ENCODE measurements at places on chromosomes 11 and 22.

DNA sequence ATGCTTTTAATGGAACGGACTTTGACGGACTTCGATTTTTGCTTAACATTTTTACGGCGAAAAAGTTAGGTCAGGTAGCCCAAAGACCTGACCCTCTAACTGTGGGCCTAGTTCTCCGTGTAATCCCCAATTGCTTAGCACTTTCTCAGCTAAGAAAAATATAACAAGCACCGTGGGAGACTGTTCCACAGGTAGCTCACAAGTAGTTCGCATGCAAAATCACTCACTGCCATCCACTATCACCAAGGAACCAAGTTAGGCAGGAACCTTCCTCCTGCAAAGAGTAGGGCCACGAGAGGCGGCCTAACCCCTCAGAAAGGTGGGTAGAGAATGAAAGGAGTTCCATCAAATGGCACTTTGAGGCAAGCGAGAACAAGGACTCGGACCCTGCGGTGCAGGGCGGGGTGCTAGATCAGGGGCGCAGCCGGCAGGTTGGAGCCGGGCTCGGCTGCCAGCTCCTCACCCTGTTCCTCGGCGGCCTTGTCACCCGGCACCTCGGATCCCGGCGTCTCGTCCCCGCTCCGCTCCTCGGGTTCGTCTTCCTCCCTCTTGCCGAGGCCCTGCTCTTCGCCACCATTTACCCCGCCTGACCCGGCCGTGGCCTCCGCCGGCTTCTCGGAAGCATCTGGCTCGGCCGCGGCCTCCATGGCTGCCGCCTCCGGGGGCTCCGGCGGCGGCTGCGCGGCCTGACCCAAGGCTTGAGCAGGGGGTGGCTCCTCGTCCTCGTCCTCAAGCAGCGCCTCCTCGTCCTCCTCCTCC is 922 bp downstream of the HNRNPUL2 start:
- no peak for DNase-seq

- DNase-seq, result peak; percentile 91
Measured at GRCh38 chr22:39960791-39961746, 872 bp downstream of the TMA7B start.

DNA sequence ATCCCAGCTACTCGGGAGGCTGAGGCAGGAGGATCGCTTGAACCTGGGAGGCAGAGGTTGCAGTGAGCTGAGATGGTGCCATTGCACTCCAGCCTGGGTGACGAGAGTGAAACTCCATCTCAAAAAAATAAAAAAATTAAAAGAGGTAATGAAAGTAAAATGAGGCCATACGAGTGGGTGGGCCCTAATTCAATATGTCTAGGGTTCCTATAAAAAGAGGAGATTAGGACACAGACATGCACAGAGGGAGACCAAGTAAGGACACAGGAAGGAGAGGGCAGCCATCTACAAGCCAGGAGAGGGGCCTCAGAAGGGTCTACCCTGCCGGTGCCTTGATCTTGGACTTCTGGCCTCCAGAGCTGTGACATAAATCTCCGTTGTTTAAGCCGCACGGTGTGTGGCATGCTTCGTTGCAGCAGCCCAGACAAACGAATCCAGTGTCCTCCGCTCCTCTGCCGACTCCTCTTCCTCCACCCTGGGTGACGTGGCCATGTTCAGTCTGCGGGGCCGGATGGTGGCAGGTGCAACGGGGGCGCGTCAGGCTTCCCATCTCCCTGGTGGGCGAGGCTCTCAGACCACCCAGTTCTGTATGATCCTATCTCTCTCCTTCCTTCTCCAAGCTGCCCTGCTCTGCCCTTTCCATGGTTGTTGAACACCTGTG is 51.6 kb upstream of the PARVG start:
- no peak for DNase-seq

- DNase-seq, result no peak
Measured at GRCh38 chr11:130897262-130898182, 18.8 kb downstream of the SNX19 start.

DNA sequence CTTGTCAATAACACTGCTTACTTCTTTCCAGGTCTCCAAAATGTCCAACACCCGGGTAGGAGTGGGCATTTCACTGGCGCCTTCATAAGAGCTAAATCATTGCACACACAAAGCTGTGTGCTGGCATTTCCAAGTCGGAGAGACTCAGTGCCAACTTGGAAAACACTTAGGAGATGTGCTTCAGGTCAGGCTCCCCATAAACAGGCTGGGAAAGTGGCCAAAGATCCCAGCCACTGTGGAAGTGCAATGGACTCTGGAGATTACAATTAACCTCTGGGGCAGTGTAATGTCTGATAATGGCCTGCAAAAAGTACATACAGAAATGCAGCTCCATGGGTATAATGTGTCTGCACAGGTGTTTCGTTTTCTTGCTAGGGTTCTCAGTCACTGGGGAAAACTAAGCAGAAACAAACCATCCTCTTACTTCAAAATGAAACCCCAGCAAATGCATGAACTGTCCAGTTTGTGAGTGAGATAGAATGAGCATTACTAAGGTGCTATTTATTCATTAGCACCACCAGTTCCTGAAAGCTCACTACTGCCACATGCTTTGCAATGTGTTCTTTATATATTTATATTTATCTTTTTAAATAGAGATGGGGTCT is 79.0 kb downstream of the ABTB2 start:
- no peak for DNase-seq

DNA sequence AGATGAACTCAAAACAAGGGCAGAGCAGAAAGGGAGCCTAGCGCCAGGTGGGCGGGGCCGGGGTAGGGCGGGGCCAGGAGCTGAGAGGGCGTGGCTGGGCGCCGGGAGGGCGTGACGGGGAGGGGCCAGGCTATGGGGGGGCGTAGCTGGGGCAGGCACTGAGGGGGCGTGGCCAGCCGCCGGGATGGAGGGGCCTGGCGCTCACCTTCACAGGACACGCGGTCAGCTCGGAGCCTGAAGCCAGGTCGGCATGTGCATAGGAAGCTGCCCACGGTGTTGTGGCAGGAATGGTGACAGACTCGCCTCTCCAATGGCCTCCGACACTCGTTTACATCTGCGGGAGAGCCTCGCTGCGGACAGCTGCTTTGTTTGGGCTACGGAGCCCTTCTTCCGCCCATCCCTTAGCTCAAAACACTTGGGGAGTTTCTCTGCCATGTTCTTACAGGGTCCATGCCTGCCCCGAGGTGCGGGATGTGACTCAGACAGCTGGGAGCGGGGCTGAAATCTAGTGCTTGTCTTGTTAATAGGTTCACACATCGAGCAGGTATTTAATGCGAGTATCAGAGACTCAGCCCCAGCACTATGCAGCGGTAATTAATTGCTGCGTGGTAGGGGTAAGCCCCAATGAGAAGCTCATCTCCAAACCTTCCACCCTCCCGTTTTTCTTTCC is 13.4 kb downstream of the VWCE start:
- DNase-seq, result no peak

- no peak for DNase-seq
Measured at GRCh38 chr11:108698844-108699642, 34.2 kb downstream of the DDX10 start.

DNA sequence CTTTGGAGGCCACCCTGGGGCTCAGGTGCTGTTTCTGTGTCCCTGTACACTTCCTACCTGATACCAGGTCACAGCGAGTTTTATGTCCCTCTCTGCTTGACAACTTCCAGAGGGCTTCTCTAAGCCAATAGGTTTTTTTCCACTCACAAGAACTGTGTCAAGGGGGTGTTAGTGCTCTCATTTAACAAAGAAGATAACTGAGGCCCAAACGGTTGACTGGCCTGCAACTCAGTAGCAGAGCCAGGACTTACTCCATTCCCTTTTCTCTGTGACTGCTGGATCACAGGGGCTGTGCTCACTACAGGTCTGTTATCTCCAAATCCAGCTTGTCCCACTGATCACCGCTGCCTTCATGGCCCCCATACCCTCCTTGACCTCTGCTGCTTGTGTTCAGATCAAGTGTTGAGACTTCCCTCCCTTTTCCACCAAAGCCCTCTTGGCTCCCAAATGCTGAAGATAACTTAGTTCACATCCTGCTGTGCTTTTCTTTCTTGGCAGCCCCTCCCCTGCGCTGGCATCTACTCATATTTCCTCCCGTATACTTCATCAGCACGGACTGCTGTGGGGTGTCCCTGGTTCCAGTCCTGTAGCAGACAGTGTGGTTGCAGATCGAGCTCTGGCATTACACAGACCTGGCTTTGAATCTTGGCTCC is 41.3 kb downstream of the POU2F3 start:
- no peak for DNase-seq

GRCh38 chr11:114200351-114201133 is 95.7 kb upstream of the NNMT start:
- no peak for DNase-seq

DNA sequence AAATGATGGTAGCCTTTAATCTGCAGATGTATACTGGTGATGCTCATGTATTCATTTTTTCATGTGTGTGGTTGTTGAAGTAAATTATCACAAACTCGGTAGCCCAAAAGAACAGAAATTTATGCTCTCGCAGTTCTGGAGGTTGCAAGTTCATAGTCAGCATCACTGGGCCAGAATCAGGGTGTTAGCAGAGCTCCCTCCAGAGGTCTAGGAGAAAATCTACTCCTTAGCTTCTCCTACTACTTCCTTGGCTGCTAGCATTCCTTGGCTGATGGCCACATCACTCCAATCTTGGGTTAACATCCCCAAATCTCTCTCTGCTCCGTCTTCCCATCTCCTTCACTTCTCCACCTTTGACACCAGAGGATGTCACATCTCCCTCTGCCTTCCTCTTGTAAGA is 45.3 kb upstream of the GALNT18 start:
- DNase-seq, result no peak

DNA sequence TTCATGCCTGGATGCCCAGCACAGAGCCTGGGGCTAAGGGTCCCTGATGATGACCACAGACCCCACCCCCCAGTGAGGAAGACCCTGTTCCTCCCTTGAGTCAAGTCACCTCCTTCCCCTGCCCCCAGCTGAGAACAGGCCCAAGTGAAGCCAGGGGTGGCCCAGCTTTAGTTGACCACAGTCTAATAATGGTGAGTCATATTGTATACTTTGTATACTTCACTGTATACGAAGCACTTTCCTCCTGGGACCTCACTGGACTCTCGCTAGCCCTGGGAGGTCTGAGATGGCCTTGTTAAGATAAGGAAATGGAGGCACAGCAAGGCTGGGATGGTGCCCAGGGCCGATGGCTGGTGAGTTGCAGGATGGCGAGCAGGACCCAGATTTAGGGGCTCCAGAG is 3.7 kb upstream of the FLRT1 start:
- DNase-seq, result no peak

DNA sequence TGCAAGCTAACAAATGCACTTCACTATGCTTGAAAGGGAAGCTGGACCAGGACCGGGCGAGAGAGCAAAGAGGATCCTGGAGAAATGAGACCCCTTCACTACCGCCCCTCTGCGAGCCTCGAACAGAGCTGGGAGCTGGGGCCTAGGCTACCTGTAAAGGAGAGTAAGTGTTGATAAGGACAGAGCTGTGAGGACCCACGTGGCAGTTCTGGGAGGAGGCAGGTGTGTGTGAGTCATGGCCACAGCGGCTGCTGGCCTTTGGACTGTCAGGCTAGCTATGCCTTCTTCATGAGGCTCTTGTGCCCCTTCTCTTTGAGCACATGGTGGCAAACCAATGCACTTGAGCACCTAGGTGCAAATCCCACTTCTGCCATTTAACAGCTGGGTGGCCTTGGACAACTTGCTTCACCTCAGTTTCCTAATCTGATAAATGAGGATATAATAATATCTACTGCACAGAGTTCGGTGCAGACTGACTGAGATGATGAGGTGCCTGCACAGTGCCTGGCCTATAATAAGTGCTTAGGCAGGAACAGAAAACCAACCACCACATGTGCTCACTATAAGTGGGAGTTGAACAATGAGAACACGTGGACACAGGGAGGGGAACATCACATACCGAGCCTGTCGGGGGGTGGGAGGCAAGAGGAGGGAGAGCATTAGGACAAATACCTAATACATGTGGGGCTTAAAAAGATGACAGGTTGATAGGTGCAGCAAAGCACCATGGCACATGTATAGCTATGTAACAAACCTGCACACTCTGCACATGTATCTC is 35.3 kb upstream of the KCNJ11 start:
- no peak for DNase-seq

- no peak for DNase-seq
Measured at GRCh38 chr11:15670520-15671070, 555.9 kb downstream of the INSC start.

GRCh38 chr22:31282748-31283468 is 9.4 kb downstream of the PIK3IP1 start:
- DNase-seq, result no peak

DNA sequence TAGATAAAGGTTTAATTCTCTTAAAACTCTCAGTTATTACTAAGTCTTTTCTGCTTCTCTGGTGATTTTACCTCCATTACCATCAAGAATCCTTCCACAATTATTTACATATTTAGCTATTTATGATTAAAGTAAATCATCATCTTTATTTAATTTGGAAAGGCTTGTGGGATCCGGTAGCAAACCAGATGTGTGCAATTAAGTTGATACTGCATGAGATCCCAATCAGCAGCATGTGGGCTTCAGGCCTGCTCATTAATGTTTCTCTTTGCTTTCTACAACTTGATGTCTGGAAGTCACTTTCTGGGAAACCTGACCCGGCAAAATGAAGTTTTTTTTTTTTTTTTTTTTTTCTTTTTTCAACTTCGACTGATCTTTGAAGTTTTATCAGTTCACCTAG is 558.4 kb upstream of the ANO5 start:
- no peak for DNase-seq

DNA sequence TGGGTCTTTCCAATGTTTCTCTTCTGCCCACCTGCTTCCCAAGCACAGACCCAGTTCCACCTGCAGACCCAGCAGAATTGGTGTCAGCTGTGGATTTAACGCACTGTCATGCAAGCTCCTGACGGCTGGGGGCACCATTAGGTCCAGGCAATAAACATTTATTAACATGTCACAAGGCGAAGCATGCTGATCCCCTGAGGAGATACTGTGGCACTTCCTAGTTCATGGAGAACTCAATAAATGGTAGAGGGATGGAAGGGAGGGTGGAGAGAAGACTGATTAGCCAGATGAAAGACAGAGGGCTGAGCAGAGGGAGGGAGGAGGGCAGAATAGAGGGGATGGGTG is 68.3 kb upstream of the TSPAN18 start:
- DNase-seq, result no peak
